Renal pelvis (tissue), 12 donors: ENCODE measurements at places on chromosomes 7 and 10. TPM values are rescaled to one million over a fixed set of nuclear protein-coding genes. Genes with fewer than 3 reads are reported as not detected.

GRM8 gene
- polyA plus RNA-seq, result 9.5 TPM

- no peak for DNase-seq
Observed at GRCh38 chr7:105976868-105977267, 13.8 kb downstream of the CDHR3 start.

DNA sequence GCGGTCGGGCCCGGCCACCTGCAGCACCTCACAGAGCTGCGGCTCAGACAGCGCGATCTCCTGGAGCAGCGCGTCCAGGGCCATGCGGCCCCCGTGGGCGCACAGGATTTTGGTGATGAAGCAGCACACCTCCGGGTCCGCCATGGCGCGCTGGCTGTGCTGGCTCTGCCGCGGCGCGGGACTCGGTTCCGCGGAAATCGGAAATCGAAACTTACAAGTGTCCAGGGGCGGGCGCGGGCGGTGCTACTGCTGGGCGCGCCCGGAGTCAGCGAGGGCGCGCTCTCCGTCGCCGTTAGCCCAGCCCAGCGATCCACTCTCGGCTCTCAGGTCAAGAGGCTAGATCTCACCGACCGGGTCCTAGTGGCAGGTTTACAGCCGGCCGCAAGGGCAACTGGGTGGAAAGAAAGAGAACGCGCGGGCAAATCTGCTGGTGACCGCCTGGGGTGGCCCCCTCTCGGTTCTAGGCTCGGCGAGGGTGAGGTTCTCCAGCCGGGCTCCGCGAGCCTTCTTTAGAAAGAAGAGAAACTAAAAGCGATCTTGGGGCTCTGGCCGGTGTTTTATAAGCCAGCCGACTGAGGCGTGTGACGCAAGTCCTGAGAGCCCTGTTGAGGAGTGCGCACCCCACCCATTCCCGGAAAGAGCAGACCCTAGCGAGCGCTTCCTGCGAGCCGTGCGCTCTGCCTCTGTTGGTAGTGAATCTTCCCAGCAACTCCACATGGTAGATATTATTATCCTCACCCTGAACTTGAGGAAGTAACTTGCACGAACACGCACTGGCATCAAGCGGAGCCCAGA lies at the start of gene ZC3HAV1:
ZC3HAV1 (minus strand) TSS at position 533 of the 795 bp plus-strand sequence; CDS start at position 144, 389 bp downstream.
- peak; percentile 73 for DNase-seq

DNA sequence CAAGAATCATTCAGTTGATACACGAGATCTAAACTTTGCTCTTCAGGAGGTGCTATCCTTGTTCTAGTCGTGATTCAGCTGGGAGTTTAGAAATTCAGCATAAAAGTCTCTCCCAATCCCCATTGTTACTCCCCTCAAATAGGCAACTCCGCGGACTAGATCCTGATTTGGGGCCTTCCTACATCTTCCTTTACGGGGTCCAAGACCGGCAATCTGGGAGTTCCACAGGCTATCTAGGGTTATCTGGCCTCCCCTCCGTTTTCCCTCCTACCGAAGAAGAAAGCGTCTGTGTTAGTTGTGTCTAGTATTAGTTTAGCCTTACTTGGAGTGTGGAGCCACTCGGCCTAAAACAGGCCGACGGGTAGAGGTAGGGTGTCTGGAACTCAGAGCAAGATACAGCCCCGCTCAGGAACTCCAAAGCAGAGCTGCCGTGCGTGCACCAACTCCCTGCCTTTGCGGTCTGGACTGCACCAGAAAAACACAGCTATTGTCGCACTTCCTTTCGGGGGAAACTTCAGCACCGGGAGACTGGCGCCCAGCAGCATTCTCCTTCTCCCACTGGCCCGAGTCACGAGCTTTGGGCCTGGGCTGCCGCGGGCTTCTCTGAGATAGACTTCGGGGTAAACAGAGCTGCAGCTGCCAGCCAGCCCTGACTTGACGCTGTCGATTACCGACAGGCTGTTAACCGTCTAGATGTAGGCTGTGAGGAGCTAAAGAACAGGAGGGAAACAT lies 1.5 kb upstream of the DLX5 start:
- DNase-seq, result no peak

GRCh38 chr7:151150388-151150787 lies 17.1 kb downstream of the GBX1 start:
- DNase-seq, result no peak

CRYGN gene
- 3.7 TPM for polyA plus RNA-seq

DNA sequence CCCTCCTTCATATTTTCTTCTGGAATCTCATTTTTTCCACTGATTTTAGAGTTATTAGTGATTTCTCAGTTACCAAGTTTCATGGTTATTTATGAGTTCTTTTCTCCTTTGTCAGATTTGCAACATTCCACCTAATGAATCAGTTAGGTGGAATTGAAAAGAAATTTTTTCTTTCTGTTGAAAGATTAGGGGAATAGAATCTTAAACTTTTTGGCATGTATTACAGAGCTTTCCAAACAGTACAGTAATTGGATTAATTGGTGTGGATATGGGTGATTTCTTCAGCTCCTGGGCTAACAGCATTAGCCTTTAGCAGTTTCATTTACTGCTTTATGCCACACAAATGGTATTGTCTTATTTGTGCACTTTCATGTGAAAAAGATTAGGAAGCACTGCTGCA lies 17.0 kb downstream of the STAM start:
- DNase-seq, result no peak

DNA sequence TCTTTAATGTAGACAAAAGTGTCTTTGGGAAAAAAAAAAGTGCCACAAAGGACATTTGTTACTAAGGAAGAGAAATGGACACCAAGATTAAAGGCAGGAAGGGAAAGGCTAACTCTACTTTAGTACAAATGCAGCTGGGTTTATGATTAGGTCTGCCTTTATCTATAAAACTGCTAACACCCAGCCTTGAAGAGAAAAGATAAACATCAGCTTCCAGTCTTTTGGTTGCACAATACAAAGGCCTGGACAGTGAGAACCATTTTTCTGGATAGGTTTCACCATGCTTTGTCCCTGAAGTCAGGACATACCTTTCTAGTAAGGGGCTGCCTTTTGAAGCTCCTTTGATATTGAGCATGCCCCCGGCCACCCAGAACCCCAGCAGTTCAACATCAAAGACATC lies 45.1 kb downstream of the ZNF248 start:
- no peak for DNase-seq

- DNase-seq, result peak; percentile 9
Observed at GRCh38 chr7:38374507-38374906, 101.1 kb upstream of the TARP start.

GRCh38 chr10:665579-666091 lies 23.8 kb downstream of the DIP2C start:
- DNase-seq, result no peak

ADCY1 gene
- polyA plus RNA-seq, result 3.8 TPM

- no peak for DNase-seq
Observed at GRCh38 chr7:138945821-138946220, 35.4 kb downstream of the KIAA1549 start.

GRCh38 chr10:76285012-76285411 lies 853.6 kb downstream of the LRMDA start:
- no peak for DNase-seq

DNA sequence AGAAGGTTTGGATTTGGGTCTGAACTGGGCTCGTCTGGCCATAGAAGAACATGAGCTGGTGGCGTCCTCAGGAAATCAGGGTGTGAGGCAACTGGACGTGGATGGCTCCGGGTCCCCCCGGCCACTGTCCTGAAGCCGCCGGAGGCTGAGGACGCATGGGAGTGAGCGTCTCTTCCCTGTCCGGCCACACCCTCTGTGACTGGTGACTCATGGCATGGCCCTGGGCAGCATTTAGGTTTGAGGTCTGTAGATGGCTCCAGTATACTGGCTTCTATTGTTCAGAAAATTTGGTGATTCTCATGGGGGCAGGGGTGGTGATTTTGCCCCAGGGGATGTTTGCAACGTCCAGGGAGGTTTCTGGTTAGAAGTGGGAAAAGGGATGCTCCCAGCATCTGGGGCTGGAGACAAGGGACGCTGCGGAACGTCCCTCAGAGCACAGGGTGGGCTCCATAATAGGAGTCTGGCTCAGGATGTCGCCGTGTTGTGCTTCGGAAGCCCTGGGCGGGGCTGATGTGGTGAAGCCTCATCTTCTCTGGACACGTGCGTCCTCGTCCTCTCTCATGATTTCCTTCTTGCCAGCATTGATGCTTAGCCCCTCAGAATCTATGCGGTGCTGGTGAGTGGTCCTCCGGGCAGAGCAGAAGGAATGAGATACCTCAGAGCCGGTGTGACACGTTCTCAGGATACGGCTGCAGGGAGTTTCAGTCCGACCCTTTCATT lies 49.9 kb downstream of the PITRM1 start:
- DNase-seq, result no peak

C10orf90 gene
- 0.83 TPM for polyA plus RNA-seq

DNA sequence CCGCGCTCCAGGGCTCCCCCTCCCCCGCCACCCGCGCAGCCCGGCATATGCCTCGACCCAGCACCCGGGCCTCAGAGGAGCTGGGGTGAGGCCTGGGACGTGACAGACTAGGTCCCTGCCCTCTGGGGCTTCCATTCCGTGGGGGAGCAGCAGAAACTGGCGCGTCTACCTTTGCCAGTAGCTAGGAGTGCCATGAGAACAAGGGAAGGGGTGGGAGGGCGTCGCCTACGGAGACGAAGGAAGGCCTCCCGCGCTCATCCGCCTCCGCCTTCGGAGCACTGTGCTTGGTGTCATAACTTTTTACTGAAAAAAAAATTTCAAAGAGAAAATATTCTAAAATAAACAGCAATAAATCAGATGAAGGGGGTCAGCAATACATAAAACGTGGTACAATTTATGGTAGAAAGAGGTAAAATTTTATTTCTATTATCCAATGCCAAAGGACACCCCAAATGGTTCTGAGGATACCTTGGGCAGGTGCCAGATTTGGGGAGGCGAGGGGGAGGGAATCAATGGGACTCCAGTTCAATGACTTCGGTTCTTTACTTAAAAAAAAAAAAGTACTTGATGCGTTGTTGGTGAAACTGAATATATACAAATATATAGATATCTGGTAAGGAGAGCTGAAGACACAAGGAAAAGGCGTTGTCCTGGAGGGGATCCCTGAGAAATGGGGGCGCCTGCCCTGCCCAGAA lies 35.1 kb upstream of the GRID1 start:
- DNase-seq, result no peak

CRHR2 gene
- polyA plus RNA-seq, result not detected

DNA sequence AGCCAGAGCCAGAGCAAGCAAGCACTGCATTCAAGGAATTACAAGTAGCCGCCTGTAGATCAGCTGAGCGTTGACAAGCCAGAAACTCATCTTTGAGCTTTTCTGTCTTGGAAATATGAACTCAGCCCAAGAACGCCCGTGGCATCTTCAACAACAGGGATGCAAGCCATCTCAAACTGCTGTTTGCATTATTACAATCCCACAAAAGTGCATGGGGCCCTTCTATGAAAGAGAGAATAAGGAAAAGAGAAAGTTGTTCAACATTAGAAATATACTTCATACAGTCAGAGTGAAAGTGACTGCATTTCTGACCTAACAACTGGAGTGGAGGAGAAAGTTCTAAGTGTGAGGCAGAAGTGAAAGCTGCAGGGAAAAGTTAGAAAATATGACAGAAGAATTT lies 6.5 kb downstream of the SGCE start:
- no peak for DNase-seq

- DNase-seq, result no peak
Observed at GRCh38 chr10:103284170-103284569, 7.2 kb downstream of the INA start.

DNA sequence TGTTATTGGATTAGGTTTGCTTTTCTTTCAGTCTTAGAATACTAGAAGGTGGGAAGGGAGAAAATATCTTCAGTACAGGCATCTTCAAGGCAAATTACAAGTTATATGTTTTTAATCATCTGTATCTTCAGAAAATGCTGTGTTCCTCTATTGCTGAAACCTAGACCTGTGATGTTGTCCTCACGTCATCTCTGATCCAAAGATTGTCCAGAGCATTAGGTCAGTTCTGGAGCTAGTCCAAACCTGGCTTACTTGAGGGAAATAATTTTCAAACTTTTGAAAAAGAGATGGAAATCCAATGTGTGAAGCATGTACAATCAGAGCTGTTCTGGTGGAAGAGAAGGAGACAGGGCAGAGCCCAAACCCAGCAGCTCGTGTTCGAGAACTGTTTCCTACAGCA lies 217.3 kb downstream of the ZEB1 start:
- no peak for DNase-seq

TMEM176A gene
- polyA plus RNA-seq, result 96.2 TPM

- no peak for DNase-seq
Observed at GRCh38 chr7:45484094-45484493, 90.1 kb upstream of the ADCY1 start.

DNA sequence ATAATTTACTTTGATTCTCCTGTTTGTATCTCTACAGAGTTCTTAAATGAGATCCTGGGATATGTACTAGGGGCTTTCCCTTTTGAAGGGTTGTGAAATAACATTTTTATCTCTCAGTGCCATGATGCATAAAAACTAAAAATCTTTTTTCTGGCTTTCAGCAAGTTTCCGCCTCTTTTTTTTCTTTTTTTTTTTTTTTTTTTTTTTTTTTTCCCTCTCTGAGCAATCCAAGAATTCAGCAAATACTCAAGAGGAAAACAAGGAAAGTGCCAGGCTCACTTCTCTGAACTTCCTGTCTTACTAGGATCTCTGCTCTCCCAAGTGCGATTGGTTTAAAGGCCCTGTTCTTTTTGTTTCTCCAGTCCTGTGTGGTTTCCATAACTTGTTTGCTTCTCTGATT lies 79.9 kb downstream of the HYCC1 start:
- no peak for DNase-seq

GRCh38 chr10:24706479-24707118 lies 17.1 kb downstream of the ARHGAP21 start:
- DNase-seq, result no peak
